Activated CD4-positive, alpha-beta T cell treated with anti-CD3 and anti-CD28 coated beads, Interleukin-2, amount 50 U/mL, for 24 hours (primary cell): ENCODE measurements at places on chromosomes 6 and 20.

GRCh38 chr6:143368426-143368825, 82.1 kb downstream of the ADAT2 start:
- no peak for DNase-seq

DNA sequence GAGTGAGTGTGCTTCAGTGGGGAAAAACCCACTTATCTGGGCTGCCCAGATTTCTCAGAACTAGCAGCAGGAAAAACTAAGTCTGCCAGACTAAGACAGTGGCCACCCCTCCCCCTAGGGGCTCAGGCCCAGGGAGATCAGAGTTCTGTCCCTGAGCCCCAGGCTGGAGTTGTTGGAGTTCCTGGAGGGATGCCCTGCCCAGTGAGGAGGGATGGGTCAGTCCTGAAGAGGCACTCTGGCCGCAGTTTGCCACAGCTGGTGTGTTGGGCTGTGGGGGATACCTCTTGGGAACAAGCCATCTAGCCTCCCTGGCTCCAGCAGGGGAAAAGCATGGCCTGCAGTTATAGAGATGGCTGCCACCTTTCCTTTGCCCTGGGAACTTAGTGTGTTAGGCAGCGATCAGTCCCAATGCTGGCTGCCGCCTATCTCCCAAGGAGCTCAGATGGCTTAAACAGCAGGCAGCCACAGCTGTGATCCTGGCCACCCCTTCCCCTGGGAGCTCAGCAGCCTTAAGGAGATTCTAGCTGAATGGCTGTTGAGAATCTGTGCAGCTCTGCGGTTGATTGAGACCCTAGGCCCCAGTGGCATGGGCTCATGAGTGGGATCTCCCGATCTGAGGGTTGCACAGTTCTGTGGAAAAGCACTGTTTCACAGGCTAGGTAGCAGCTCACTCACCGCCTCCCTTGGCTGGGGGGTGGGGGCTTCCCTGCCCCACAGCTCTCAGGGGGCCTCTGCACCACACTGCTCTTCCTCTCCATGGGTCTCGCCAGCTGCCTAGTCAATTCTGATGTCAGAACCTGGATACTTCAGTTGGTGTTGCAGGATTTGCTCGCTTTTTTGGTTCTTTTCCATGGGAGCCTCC, 13.2 kb downstream of the SIRPG start:
- no peak for DNase-seq

DNA sequence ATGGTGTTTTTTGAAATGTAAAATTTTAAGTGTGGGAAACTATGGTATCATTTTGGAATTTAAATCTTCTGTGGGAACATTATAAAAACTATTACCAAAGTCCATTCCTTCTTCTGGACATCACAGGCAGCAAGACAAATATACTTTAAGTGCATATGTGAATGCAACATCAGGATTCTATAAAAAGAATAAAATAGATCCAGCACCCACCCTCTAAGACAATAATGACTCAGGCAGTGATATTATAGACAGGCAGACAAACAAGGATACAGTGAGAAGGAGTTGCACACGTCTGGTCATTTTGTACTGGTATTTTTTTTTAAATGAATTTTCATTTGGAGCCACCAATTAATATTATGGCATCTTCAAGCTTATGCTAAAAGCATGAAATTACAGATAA, 21.1 kb upstream of the NEDD9 start:
- no peak for DNase-seq

DNA sequence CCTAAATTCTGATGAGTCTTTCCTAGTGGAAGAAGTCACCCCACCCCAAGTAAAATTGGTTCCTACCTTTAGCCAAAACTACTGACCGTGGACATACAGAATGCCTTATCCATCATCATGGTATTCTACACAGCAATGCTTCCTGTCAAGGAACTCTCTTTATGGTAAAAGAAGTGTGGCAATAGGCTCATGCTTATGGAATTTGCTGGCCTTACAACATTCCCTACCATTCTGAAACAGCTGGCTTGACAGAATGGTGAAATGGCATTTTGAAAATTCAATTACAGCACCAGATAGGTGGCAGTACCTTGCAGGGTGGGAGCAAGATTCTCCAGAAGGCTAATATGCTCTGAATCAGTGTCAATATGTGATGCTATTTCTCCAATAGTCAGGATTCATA, 41.8 kb upstream of the BACH2 start:
- DNase-seq, result no peak

DNA sequence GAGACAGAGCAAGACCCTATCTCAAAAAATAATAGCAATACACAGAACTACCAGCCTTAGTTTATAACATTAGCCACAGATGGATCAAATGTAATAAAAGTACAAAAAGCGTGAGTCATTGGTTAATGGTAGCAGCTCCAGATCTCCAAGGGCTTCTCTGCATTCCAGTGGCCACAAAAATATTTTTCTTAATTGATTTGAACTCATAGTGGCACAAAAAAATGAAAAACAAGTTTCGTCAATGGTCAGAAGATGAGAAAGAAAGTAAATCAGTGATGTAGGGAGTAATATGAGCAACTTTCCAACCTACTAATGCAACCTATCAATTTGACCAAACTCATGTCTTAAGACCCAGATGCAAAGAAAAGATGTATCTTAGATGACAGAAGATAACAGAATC, 79.6 kb downstream of the CEP57L1 start:
- no peak for DNase-seq

DNA sequence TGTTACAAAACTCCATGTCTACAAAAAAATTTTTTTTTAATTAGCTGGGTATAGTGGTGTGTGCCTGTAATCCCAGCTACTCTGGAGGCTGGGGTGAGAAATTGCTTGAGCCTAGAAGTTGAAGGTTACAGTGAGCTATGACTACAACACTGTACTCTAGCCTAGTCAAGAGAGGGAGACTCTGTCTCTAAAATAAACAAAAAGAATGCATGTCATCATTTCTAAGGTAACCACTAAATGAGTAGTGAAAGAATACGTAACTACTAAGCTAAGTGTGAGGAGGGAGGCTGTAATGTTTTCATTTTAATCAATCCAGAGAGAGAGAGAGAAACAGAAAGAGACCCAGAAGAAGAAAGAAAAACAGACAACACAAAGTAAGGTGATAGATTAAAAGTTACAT, 9.9 kb downstream of the SYCP2 start:
- no peak for DNase-seq

- no peak for DNase-seq
Measured at GRCh38 chr20:1075616-1076015, 42.8 kb upstream of the PSMF1 start.

GRCh38 chr20:3839328-3839727, 7.3 kb upstream of the MAVS start:
- no peak for DNase-seq

- DNase-seq, result no peak
Measured at GRCh38 chr20:41627001-41627495, 8.9 kb upstream of the CHD6 start.

- DNase-seq, result no peak
Measured at GRCh38 chr20:61925555-61926252, 140.0 kb downstream of the TAF4 start.

- no peak for DNase-seq
Measured at GRCh38 chr20:1844325-1845162, 50.7 kb upstream of the SIRPA start.

DNA sequence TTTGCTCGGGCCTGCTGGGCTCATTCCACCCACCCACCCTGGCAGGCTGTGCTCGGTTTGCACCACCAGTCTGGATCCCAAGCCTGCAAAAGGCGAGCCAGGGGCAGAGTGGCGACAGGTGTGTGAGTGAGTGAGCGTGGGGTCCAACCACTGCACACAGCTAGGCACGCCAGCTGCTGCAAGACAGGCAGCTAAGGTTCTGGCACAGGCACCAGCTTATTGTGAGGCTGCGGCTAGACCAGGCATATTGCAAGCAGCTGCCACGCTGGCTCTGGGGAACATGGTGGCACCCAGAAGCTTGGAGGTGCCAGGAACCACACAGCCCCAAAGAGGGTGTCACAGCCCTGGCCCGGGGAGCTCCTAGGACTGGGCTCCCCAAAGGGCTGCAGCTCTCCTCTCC, 205.1 kb downstream of the ANKRD60 start:
- no peak for DNase-seq

DNA sequence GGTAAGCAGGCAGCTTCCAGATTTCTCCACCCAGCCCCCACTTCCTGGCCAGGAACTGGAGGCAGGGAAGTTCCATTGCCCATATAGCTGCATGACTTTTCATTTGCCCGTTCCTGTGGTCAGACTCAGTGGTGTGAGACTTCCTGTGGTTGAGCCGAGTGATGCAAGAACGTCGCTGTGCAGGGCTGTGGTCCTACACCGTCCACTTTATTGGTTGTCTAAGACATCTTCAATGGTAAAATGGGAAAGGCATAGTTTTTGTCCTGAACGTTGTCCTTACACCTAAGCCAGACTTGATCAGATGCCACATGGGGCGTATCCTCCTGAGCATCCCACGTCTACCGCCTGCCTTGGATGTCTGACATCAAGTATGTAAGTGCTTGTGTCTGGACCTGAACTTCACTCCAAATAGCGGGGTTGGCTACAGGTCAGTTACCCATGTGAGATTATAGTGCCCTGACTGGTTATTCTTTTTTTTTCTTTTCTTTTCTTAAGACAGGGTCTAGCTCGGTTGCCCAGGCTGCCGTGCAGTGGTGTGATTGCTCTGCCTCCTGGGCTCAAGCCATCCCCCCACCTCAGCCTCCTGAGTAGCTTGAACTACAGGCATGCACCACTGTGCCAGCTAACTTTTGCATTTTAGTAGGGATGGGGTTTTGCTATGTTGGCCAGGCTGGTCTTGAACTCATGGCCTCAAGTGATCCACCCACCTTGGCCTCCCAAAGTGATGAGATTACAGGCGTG, 25.9 kb upstream of the GTSF1L start:
- DNase-seq, result no peak

GRCh38 chr6:158046201-158047126, 64.8 kb downstream of the SYNJ2 start:
- DNase-seq, result peak; percentile 12

DNA sequence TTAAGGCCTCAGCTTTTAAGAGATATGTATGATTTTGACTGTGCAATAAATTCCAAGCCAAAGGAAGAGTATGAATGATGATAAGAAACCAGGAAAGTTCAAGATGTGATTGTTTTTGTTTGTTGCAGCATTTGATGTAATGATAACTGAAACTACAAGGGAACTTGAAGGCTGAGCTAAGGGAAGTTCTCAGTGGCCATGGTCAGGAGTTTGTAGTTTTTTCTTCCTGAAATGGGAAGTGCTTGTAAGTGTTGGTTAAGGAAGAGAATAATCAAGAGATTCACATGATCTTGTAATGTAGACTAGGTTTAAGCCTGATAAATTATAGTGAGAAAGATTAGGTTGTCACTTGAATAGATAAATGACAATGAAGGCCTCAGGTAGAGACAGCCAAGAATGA, 53.4 kb downstream of the PTCHD4 start:
- no peak for DNase-seq

DNA sequence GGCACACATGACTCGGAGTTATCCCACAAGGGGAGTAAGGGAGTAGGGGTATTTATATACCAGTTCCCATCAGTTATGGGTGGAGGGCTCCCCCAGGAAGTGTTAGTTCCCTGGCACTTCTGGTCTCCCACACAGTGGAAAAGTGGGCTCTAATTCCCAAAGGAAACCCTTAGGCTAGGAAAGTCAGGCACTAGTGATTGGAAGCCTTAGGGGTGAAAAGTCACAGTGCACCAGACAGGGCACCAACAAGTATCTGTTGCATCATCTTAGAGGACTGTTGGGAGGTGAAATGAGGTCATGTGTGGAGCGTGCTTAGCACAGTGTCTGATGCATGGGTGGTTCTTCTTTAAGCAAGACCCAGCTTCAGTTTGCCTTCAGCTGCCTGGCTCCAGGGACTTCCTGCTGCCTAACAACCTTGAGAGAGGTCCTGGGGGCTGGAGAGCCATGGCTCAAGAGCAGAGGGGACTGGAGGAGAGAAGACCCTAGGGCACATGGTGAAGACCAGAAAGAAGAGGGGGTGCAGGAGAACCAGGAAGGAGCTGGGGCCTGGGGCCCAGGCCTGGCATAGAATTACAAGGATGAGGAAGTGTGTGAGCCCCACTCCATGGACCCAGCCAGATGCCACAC, 7.5 kb upstream of the FOXP4 start:
- DNase-seq, result no peak

DNA sequence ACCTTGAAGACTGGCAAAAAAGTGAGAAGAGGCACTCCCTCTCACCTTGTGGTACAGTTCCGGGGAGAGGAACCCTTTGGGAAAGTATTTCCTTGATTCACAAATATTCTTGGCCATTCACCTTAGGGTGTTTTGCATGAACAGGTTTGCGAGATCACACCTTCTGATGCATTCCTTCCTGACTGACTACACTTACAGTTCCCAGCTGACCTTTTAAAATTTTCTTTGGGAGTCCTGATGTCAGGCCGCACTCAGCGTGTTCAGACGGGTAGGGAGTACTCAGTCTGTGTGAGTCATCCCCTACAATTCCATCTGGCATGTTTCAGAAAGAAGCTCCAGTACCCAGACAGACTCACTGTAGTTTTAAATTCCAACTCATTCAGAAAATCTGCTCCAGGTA, 1.7 kb downstream of the ADGRF4 start:
- no peak for DNase-seq

GRCh38 chr6:116492331-116493067, 18.9 kb upstream of the CALHM5 start:
- DNase-seq, result no peak

GRCh38 chr20:48201885-48202284, 416.6 kb upstream of the SULF2 start:
- DNase-seq, result no peak

DNA sequence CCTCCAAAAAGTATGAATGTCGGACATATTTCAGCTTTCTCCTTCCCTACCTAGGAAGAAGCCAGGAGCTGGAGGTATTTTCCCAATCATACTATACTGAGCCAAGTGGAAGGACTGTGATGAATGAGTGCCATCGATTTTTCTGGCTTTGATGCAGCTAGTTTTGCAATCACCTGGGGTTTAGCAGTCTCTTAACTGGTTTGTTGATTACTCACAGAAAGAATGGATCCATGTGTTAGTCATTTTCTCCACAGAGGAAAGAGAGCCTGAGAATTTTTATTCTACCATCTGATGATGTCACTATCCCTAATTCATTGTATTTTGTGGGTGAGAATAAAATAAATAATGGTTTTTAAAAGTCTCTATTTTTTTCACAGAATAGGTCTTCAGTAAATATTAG, 282.9 kb upstream of the RNF217 start:
- no peak for DNase-seq

GRCh38 chr6:31575335-31575901, at the start of gene TNF:
TSS of gene TNF (plus strand) at chr6:31575565. CDS start at chr6:31575742, 177 bp downstream.
- DNase-seq, result peak; percentile 92

DNA sequence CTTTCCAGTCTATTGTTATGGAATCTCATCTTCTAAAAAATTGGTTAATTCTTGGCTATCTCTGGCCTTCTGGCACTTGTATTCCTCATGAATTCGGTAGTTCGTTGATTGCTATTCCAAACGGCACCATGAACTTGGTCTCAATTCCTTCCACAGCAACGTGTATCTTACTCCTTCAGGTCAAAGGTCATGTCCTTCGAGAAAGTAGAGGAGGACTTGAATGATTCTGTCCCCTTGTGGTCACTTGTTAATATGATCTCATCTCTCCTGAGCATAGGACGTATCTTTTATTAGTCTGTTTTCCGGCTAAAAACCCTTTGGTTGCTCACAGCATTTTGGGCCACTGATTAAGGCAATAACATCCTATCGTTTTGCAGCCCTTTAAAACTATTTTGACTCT, 9.4 kb downstream of the TLDC2 start:
- DNase-seq, result no peak
